ENCODE measurements at places on chromosomes 13 and 19.

- DNase-seq = no peak
These were observed 1724.2 kb downstream of the PCDH9 start for GRCh38 chr13:65505941-65506340.

- no peak for DNase-seq
These were observed 30.2 kb downstream of the MEIS3 start for GRCh38 chr19:47389150-47389556.

- DNase-seq = no peak
These were observed 23.2 kb upstream of the GTF3A start for GRCh38 chr13:27401210-27401609.

DNA sequence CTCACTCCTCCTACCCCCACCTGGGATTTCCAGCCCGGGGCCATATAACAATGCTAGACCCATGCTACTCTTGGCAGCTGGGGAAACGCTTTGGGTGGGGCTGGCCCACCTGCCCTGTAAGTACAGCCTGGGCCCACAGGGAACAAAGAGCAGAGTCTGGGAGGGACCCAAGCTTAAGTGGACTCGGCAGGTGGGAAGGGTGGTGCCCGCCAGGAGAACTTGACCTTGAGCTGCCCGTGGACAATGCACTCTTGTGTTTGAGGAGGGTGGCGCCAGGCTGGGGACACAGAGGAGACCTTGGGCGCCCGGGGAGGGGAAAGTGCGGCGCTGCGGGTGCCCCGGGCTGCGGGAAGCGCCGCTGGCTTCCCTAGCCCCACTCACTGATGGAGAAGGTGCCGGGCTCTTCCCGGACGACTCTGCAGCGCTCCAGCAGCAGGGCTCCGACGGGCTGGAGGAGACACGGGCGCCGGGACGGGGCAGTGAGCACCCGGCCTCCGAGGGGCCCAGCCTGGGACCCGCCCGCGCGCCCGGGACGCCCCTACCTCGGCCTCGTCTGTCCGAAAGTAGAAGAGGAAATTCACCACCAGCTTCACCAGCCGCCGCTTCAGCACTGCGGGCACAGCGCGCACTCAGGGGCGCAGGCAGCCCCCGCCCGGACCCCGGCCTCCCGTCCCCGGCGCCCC is 607 bp downstream of the PLEKHJ1 start:
- DNase-seq = peak; percentile 75

GRCh38 chr19:16548956-16549355 is 6.7 kb upstream of the CHERP start:
- no peak for DNase-seq

DNA sequence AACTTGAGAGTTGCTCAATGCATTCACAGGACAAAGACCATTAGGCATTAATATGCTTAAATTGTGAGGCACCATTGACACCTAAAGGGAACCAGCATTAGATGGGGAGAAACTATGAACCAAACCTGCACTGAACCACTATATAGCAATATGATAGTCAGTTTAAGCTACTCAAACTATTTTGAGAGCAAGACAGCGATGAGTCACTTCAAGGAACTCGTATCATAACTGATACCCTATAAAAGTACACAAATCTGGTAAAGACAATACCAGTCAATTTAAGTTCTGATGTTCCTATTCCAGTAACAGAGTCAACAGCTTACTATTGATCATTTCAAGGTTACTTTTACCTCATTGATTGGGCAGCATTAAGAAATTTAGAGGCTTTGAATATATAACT is 151.3 kb upstream of the ATXN8OS start:
- DNase-seq = no peak

GRCh38 chr13:107450431-107450830 is 764.9 kb downstream of the LIG4 start:
- DNase-seq = no peak

DNA sequence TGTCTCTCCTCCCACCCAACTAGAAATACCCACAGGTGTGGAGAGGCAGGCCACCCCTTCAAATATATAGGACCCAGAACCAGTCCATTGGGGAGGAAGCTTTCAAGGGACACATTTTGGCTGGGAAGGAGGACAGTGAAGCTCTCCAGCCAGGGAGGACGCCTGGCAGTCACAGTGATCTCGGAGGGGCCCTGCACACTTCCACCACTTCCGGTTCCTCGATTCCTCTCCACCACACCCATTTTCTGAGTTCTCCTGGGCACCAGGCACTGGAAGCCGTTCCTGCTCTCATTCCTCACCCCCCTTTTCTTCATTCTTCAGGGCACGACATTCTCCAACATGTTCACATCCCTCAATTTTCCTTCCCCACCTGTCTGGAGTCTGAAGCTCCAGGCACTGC is 30.4 kb upstream of the CEACAM21 start:
- DNase-seq = no peak

- DNase-seq = no peak
These were observed 151.0 kb downstream of the DCT start for GRCh38 chr13:94328381-94329041.

DNA sequence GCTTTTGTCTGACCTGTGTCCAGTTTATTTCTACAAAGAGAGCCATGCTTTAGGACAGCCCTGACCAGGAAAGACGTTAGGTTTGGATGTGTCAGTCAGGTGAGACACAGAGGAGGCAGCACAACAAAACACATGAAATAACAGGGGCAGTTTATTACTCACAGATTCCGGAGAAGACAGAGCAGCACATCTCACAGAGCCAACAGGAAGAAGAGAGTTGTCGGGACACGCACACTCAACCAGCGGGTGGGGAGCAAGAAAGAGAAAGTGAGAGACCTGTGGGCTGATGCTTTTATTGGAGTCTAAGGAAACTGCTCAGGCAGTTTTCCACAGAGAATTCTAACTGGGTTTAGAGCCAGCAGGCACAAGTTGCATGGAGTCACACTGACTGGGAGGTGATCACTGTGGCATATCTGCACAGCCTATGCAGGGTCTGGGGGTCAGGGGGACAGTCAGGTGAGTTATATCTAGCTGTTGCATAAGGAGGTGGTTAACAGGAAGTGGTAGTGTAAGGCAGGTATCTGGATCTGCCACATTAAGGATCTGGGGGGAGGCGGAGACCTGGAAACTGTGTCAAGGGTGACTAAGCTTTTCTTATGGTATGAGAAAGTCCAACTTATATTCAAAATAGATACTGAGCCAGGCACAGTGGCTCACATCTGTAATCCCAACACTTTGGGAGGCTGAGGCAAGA is 24.1 kb upstream of the CEACAM20 start:
- DNase-seq = no peak

DNA sequence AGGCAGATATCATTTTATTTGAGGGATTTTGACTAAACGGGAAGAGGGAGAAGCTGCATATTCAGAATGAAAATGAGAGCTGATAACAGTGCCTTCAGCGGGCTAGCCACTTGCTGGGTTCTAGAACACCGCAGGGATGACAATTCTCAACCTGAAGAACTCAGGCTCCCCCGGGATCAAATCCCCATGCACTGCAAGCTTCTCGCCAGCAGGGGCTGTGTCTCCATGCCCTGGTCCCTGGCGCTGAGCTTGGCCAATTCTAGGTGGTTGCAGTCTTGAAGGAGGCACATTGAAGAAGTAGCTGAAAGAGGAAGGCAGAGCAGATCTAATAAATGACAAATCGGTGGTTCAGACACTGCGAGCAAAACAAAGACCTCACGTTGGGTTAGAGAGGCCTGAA is 128.7 kb downstream of the UQCRFS1 start:
- DNase-seq = no peak

- DNase-seq = no peak
These were observed 71.1 kb upstream of the KLF12 start for GRCh38 chr13:74205313-74205690.

- DNase-seq = no peak
These were observed 14.6 kb downstream of the LSM4 start for GRCh38 chr19:18308051-18308947.

DNA sequence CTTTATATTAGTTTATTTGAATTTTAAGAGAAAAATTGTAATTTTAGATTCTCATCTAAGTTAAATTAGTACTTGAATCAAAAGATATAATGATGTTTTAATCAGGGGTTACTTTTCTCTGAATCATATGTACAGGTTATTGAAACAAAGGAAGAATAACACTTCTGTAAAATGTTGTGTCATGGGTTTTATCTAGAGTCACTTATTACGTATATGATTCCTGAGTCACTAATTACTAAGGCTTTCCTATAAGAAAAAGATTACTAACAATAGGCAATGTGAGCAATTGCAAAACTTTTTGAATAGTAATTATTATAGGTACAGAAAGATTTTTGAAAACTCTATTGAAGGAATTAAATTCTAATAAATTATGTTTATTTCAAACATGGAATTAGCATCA is 99.2 kb upstream of the KLF5 start:
- DNase-seq = no peak
